CD4-positive, alpha-beta memory T cell (primary cell): ENCODE measurements at places on chromosomes 6 and 20. TPM values are rescaled to one million over a fixed set of nuclear protein-coding genes. Genes with fewer than 3 reads are reported as not detected.

The CSNK2B gene
- 141 TPM for total RNA-seq

The EPB41L1 gene
- total RNA-seq, result 0.30 TPM

The FNDC11 gene
- 1.2 TPM for total RNA-seq

The RAET1E gene
- total RNA-seq, result not detected

The STAU1 gene
- 49.9 TPM for total RNA-seq

The DAAM2 gene
- total RNA-seq, result not detected

The TMEM217 gene
- total RNA-seq, result 1.4 TPM

The SLC16A10 gene
- total RNA-seq, result 11.2 TPM
